ENCODE measurements at places on chromosomes 4 and X.

DNA sequence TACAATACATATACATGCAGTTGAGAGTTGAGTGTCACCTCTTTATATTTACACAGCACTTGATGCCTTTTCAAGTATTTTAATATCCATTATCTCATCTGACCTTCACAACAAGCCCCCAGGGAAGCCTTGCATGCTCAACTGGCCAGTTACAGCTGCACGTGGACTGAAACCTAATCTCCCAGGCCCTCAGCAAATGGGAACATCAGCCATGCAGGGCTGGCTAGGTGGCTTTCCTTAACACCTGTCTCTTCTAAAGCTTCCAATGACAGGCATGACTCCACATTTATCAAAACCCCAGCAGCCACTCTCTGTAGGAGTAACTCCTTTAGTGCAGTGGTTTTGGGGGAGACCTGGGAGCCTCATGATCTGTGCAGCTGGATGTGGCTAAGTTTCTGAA, 56.4 kb downstream of the PHKA2 start:
- no peak for DNase-seq

DNA sequence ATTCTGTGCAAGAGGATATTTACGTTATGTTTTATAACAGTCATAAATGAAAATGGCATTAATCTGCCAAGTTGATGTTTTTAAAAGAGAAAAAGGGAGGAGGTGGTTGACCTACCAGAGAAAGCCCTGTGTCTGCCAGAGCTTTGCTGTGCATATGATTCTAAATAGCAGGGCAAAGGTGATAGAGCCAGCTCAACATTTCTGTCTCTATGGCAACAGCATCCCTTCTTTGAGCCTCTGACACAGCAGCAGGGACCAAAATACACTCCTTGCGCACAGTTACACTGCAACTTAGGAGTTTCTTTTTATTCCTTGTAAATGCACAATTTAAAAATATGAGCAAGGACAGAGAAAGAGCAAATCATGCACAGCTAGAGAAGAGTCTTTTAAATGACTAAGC, 133.3 kb upstream of the RAI2 start:
- no peak for DNase-seq

DNA sequence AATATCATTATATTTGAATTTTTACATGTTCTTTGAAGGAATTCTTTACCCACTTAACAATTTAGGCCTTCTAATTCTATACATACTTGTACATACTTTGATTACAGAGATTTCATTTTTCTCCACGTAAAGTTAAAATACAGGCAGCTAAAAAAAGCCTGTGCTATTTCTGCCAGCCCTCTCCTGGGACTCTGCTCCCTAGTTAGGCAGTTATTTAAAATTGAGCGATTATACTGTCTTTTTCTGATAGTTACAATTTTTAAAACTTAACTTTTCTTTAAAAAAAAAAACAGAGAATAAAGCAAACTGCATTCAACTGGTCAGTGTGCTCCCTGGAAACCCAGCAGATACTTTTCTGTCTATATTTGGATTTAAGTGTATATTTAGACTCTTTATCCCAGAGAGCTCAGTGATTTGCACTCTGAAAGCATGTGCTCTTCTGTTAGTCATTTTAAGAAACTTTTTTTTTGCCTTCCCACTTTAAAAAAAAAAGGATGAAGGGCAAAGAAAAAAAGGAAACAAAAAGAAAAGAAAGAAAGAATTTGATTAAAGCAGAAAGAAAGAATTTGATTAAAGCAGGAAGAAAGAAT, 18.1 kb upstream of the FAM241A start:
- DNase-seq = no peak

DNA sequence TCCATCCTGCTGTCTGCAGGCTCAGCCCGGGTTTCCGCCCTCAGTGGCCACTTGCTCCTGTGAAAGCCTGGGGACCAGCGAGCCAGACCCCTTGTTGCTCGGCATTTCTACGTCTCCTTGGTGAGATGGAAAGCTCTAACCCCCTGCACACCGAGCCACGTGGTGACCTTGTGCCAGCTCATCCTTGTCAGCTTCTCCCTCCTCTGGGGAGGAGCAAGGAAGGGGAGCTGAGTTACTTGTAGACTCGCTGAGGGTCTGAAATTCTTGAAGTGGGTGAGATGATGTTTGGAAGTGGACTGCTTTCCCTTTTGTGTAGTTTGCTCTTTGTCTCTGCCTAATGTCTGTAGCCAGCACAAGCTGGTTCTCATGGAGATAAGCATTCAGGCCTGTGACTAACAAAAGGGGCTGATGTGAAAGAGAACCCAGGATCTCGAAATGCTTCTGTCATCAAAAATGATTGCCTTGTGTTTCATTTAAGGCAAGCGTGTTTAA, 29.3 kb downstream of the RGS12 start:
- peak; percentile 42 for DNase-seq

DNA sequence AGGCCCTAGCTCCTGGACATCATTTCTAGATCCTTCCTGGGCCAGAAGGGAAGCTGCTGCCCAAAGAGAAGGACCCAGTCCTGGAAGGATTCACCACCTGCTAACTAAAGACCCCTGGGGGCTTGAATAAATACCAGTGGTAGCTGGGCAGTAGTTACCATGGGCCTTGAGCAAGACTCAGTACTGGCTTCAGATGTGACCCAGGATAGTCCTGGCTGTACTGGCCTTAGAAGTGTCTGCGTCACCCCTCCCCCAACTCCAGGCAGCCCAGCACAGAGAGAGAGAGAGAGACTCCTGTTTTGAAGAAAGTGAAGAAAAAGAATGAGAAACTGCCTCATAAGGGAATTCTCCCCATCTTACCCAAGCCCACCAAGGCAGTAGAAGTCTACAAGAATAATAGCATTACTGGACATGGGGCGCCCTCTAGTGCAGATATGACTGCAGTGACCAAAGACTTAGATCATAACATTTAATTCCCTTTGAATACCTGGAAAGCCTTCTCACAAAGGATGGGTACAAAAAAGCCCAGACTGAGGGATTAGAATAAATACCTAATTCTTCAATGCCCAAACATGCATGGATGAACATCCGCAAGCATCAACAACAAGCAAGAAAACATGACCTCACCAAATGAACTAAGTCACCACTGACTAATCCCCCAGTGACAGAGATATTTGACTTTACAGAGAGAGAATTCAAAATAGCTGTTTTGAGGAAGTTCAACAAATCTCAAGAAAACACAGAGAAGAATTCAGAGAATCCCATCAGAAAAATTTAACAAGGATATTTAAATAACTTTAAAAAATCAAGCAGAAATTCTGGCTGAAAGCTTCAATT, 171.8 kb downstream of the HNRNPD start:
- no peak for DNase-seq

- no peak for DNase-seq
Observed at GRCh38 chr4:3434881-3435685, 6.7 kb upstream of the HGFAC start.

DNA sequence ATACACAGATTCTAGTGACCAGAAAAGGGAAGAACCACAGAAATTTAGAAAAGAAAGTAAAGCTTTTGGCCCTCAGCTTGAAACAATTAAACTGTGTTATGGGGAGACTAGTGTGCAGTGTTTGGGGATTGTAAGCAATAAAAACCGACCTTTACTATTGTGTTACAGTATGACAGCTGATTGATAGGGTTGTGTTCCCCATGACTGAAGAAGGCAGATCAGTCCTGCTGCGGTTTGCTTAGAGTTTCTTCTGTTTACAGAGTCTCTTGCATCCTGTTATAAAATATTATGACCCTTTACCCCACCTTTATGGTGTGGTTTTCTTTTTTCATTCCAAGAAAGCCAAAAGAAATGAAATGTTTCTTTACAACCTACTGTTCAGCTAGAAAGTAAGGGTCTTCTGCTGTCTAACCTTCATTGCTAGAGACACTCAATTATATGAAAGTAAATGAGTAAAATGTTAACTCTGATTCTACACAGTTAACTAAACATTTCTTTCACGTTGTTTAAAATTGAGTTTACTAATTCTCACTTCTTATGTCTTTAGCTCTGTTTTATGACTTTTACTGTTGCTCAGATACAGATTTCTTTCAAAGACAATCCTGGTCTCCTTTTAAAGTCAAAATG, 18.1 kb downstream of the CHIC1 start:
- no peak for DNase-seq

DNA sequence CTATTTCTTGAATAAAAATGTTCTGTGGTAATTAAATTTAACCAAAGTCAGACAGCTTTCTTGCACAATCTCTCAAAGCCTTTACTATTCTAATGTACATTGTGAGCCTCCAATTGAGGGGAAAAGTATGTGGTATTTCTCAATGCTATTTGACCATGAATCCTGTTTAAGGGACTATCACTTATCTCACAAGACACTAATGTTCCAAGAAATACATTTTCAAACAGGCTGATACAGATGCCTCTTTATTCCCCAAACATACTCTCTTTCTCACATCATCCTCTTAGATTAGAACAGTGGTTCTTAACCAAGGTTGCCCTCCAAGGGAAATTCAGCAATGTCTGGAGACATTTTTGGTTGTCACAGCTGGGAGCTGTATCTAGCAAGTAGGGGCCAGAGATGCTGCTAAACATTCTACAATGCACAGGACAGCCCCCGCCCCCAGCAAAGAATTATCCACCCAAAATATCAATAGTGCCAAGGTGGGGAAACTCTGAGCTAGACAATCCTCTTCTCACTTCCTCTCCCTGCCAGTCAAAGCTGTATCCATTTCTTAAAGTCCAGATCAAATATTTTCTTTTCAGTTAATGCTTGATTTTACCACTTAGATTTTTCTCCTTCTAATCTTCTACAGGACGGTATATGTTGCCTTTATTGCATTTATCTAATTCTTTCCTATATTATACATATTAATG, 129.2 kb upstream of the TRIM2 start:
- DNase-seq = no peak

- no peak for DNase-seq
Observed at GRCh38 chr4:46146993-46147392, 23.1 kb upstream of the GABRG1 start.

- DNase-seq = no peak
Observed at GRCh38 chr4:23920716-23921446, 31.0 kb upstream of the PPARGC1A start.

GRCh38 chrX:2500091-2500802, 529 bp downstream of the DHRSX start:
- DNase-seq = peak; percentile 81

DNA sequence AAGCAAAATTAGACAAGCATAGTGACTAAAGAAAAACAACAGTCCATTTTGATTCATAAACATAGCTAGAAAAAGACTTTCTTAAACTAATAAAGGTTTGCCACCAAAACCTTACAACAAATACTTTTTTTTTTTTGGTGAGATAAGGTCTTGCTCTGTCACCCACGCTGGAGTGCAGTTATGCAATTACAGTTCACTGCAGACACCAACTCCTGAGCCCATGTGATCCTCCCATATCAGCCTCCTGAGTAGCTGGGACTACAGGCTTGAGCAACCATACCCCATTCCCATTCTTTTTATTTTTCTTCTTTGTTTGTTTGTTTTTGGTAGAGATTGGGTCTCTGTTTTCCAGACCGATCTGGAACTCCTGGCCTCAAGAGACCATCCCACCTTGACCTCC, 247.2 kb upstream of the ADGRL3 start:
- DNase-seq = no peak

GRCh38 chrX:25648790-25649189, 489.4 kb upstream of the MAGEB18 start:
- DNase-seq = no peak

DNA sequence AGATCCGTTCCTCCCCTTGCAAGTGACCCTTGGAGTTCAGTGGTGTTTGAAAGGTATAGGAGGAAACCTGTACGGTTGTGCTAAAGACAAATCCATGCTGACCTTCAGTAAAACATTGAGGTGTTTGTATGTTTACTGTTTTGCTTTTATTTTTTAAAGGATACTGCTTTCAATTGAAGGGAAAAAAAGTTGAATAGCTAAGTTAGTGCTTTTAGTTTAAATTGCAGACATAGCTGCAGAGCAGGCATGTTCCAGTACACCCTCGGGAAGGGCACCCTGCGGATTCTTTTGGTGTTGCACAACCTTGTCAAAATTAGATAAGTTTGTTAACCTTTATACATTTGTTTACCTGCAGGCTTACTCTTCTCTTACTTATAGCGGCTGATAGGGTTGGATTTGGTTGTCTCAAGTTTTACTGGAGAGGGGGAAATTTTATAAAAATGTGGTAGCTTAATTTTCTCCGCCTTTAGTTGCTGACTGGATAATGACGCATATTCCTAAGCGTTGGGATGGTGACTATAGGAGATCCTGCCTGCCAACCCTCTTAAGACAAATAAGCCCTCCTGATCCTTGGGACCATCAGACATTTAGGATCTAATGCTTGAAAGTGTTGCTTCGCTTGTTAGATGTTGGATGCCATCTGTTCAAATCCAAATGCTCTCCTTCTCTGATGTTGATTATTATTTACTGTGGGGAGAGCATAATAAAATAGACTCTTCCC, 2.0 kb downstream of the RAPGEF2 start:
- DNase-seq = no peak

DNA sequence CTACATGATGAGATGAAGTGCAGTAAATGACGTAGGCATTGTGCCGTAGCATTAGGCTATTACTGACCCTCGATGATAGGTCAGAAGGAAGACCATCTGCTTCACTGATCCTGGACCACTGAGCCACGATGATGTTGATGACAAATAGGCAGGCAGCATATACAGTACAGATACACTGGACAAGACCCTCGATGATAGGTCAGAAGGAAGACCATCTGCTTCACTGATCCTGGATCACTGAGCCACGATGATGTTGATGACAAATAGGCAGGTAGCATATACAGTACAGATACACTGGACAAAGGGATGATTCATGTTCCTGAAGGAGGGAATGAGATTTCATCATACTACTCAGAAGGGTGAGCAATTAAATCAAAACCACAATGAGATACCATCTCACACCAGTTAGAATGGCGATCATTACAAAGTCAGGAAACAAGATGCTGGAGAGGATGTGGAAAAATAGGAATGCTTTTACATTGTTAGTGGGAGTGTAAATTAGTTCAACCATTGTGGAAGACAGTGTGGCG, 50.9 kb downstream of the BEND4 start:
- no peak for DNase-seq

GRCh38 chr4:3514221-3514780, 17.9 kb downstream of the LRPAP1 start:
- DNase-seq = no peak

- no peak for DNase-seq
Observed at GRCh38 chr4:100022792-100023222, 72.7 kb upstream of the H2AZ1 start.

DNA sequence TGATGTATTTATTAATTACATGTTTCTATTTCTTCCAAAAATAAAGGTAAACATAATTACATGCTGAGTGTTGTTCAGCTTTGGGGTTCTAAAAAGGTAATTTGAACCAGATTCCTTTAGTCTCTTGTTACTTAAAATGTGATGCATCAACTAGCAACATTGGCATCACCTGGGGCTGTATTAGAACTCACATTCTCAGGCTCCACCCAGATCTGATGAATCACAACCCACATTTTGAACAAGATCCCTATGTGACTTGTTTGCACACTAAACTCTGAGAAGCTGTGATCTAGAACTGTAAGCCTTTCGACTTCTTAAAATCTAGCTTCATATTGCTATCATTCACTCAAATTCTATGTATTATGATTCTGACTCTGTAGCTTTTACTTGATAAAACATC, 23.0 kb upstream of the HS3ST1 start:
- DNase-seq = no peak

All from upper lobe of right lung (tissue), 1 donor.